ENCODE measurements at places on chromosomes 1 and 21.
A peak's percentile ranks its signal among the peaks of the same experiment; 100 is the strongest.

GRCh38 chr1:16073490-16074119 is at the start of gene FAM131C:
Gene FAM131C, minus strand, starts transcription at chr1:16073651. Its CDS starts 209 bp downstream, at chr1:16073442.
- no peak for DNase-seq

DNA sequence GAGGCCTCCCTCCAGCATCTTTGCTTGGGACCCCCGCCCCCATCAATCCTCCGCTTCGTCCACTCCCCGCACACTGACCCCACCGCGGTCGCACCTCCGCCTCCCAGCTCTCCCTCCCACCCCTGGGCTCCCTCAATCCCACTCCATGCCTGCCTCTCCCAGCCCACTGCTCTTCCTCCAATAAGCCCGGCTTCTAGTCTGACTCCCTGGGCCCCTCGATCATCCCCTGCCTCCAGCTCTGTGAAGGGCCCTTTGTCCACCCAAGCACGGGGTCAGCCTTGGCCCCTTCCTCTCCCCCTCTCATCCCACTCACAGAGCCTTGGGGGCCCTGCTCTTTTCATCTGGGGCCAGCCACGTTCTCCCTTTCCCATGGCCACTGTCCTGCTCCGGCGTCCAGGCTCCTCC is 1.5 kb upstream of the TMEM200B start:
- DNase-seq = no peak

DNA sequence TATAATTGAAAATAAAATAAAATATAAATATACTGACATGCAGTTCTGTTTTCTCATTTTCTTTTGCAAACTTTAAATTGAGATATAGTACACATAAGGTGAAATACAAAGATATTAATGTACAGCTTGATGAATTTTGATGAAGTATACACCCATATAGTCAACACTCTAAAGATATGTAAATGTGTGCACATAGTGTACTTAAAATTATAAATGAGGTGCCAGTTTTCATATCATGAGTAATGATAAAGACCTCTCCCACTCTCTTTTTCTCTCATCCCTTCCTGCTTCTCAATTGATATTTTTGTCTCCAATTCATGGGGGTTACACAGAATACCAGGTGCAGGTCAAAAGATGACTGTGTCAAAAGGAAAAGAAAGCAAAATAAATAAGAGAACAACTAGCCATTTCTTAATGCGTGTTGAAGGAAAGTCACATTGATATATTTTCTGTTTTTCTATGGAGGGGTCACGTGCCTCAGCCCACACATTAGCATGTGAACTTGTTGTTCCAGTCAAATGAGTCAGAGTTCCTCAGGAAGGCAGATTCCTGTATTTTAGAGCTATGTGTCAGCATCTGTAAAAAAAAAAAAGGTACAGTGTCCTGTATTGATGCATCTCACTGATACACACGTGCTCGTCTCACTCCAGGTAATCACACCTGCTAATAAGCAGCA is 64.3 kb upstream of the HOOK1 start:
- no peak for DNase-seq

DNA sequence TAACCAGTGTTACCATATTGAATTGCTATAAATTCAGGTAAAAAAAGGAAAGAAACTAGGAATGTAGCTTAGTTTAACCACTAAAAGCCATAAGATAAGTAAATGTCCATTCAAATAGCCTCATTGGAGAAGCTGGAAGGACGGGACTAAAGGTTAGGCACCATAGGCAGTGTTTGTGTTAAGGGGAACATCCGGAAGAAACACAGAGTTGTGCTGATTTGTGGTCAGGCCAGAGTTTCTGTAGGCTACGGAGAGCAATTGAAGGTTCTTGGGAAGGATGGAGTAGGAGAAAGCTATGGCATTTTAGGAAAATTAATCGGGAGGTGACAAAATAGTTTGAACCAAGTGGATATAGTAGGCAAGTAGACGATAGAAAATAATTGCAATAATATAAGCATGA is 1.3 kb upstream of the KCNJ10 start:
- no peak for DNase-seq

- DNase-seq = no peak
Measured at GRCh38 chr1:57463343-57463742, 39.5 kb upstream of the DAB1 start.

- DNase-seq = no peak
Measured at GRCh38 chr1:44685881-44686280, 11.4 kb downstream of the ARMH1 start.

DNA sequence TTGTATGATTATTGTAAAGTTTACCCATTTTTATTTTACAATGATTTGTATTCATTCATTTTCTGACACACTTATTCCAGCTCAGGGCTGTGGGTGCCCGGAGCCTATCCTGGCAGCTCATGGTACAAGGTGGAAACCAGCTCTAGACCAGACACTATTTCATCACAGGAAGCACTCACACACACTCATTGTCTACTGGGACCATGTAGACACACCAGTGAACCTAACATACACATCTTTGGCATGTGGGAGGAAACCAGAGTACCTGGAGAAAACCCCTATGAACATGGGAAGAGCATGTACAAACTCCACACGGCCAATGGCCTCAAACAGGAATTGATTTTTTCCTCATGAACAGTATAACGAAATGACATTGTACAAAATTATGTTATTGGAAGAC is 2.4 kb downstream of the DTL start:
- DNase-seq = no peak

- DNase-seq = no peak
Measured at GRCh38 chr1:244779410-244779809, 56.0 kb upstream of the COX20 start.

DNA sequence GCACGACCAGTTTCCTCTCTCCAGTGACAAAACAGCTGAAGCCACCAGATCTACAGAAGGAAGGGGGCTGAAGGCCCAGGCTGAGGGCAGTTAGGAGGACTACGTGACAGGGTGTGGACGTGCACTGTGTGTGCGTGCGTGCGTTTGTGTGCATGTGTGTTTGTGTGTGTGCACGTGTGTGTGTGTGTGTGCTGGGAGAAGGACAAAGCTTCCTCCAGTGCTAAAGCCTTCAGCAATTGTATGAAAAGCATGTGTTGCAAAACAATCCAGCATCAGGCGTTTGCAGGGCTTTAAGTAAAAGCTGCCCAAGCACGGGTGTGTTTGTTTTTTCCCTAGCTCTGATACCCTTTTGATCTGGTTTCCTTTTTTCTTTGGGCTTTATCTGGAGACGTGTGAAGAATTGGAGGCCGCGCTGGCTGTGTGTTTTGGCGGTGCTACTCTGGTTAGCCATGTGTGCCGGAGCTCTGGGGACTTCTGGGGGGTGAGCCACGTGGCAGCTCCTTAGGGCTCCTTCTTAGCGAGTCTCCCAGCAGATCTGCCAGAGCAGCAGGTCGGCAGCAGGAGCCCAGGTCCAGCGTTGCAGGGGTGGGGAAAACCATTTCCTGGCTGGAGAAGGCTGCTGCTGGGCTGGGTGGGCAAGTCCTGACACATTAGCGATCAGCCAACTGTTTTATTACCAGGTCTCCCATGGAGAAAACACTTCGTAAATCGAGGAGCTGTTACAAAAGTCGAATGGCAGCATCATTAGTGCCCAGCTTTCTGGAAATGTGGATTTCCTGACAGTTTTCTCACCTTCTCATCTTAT is 73.4 kb downstream of the UCK2 start:
- DNase-seq = no peak

GRCh38 chr1:183025010-183025337 is 1.8 kb downstream of the LAMC1 start:
- no peak for DNase-seq

- DNase-seq = no peak
Measured at GRCh38 chr21:41747943-41748738, 18.7 kb downstream of the RIPK4 start.

DNA sequence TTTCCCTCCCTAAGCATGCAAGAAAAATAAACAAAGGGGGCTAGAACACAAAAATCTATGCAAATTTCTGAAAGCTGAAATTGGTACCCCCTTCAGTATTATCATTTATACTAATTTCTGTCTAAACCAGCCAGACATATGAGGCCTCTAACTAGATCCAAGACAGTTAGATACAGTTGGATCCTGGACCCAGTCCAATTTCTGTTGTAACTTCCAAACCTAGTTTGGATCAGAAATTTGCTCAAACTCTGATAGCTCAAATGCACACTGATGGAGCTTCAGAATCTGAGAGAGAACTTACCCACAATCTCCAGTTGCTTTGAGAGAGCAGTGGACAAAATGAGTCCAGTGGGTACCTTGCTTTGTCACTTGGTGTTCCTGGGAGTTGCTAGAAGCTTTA is 11.9 kb downstream of the CEP350 start:
- DNase-seq = no peak

DNA sequence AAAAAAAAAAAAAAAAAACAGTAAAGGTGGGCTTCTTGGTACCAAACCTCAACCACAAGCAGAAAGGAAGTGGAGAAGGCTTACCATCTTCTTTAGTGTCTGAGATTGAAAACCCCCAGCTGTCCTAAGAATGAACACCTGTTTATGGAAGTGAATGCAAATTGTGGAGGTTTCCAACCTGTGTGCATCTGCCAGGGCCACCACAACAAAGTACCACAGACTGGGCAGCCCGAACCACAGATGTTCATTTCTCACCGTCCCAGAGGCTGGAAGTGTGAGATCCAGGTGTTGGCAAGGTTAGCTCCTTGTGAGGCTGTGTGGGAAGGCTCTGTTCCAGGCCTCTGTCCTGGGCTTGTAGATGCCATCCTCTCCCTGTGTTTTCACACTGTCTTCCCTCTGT is 348.7 kb downstream of the SETD4 start:
- DNase-seq = no peak

DNA sequence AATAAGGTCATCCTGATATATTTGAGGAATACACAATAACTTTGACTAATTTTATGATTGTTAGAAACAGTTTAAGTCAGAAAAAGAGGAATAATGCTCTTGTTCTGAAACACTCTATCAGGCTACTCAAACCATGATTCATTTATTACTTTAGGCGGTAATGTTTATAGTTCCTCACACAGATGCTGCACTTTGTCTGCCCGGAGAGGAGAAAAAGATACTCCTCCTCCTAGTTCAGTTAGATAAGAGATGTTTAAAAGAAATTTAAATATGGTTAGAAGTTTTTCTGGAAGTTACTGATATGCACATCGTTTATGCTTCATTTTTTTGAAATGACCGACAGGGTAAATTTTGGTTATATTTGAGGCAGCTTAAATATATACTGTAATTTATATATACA is 103.0 kb downstream of the ZMYM4 start:
- DNase-seq = no peak

- DNase-seq = no peak
Measured at GRCh38 chr1:180241716-180242544, 11.9 kb downstream of the LHX4 start.

DNA sequence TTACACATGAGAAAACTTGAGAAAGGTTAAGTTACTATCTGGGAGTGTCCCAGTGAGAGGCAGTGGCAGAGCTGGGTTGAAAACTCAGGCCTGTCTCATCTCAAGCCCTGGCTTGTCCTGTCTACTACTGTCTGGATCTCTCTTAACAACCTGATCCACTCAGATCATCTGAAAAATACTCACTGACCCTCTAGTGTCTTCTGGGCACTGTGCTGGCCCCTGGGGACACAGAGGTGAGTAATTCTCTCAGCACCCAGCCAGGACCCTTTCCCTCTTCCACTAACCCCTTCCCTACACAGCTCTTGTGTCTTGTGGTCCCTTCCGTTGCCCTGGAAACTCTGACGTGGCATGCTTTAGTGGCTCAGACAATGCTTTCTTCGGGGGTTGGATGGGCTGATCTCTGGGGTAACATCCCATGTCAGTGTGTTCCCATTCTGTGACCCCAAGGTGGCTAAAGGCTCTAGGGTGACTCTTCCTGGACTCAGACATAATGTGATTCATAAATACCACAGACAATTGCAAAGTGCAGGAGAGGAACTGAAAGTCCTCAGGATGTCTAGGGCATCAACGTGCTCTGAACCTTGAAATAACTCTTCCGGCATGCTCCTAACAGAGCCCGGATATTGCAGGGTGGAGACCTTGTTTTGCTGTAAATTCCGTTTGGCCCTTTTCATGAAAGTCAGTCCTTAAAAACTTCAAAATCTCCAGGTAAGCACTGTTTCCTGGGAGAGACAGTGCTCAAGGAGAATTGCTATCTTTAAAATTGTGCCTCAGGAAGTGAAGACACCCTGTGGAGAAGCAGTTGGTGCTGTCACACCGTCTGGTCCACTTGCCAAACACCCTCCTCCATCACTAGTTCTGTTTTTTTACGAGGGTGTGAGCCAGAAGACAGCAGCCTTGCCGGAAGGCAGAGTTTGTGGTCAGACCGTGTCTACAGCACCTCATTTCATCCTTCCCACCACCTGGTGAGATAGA is 4.0 kb downstream of the SHISAL2A start:
- DNase-seq = no peak

GRCh38 chr1:167714098-167714438 is 7.7 kb upstream of the MPZL1 start:
- no peak for DNase-seq

DNA sequence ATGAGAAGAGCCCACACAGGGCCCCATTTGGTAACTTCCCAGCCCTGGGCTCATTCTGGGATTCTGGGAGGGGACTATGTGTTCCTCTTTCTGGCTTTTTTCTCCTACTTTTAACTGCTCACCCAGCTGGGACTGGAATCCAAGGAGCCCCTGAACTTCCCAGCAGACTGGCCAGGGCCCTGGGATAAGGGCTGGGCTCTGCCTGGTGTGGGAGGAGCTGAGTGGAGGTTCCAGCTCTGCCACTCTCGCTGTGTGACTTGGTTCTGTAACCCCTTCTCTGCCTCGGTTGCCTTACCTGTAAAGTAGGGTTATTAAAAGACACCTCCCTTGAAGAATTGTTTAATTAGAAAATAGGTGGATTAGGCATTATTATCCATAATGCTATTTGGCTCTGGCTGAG is 19.6 kb upstream of the EPB41 start:
- DNase-seq = no peak

- no peak for DNase-seq
Measured at GRCh38 chr1:57296726-57297250, 127.1 kb downstream of the DAB1 start.

DNA sequence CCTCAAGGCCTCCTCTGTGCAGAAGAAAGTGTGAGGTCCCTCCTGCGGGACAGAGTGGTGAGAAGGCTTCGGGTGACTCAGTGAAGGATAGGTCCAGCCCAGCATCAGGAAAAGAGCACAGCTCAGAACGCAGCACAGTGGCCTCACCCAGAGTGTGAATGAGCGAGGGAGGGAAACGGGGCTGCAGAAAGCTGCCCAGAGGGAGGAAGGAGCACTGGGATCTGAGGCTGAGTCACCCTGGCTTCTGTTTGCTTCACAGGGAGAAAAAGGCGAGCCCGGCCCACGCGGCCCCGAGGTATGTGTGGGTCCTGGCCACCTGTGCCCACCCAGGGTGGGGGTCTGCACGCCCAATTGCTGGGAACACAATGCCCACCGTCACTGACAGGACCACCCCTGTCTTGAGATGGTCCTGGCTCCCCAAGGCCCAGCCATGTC is 24.3 kb downstream of the COL6A2 start:
- DNase-seq = peak; percentile 66
